ENCODE measurements at places on chromosomes 6 and 20. TPM values are rescaled to one million over a fixed set of nuclear protein-coding genes. Genes with fewer than 3 reads are reported as not detected.

DNA sequence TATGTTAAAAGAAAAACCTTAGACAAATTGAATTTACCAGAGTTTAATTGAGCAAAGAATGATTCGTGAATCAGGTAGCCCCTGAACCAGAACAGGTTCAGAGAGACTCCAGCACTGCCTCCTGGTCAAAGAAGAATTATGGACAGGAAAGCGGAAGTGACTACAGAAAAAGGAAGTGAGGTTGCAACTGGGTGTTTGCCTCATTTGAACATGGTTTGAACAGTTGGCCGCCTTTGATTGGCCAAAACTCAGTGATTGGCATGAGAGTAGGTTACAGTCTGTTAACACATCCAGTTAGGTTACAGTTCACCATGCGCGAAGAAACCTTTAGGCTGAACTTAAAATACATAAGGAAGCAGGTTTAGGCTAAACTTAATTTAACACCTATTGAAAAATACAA lies 248.8 kb downstream of the TFAP2A start:
- DNase-seq = no peak

GRCh38 chr20:46990596-46991104 lies 96.0 kb downstream of the EYA2 start:
- no peak for DNase-seq

The CTAGE9 gene
- not detected for total RNA-seq

The AGPAT4 gene
- total RNA-seq = 1.8 TPM

The CLIC1 gene
- 150 TPM for total RNA-seq

DNA sequence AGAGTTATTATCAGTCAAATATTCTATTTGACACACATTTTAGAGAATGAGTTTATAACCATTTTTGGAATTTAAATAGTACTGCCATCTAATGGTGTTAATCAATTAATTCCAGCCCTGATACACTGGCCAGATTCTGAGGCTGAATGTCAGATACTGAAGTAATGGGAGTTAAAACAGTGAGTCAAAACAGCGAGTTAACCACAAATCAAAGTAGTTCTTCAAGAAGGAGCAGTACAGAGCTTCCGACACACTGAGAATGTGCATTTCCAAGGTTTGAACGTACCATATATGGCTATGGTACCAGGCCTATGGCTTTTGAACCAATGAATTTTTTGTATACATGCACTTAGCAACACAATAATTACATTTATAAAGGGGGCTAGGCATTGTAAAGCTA lies 11.3 kb upstream of the CEP43 start:
- DNase-seq = no peak

GRCh38 chr20:48003021-48003420 lies 217.7 kb upstream of the SULF2 start:
- DNase-seq = no peak
